ENCODE measurements at places on chromosomes 6 and 20.

DNA sequence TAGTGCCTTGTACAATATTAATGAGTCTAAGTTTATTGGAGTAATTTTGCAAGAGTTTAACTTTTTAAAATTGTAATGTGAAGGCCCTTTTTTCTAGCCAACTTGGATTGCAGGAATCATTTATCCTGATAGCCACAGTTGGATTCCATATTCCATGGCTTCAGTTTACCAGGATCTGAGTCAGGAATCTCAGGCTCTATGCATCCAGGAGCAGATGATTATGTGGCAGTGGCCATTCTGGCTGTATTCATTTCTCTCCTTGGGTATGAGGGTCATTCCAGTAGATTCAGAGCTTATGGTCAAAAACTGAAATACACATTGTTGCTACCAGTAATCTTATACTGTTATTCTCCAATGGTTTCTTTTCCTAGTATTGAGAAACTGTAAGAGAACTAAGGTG lies 2.9 kb downstream of the AIG1 start:
- no peak for DNase-seq

DNA sequence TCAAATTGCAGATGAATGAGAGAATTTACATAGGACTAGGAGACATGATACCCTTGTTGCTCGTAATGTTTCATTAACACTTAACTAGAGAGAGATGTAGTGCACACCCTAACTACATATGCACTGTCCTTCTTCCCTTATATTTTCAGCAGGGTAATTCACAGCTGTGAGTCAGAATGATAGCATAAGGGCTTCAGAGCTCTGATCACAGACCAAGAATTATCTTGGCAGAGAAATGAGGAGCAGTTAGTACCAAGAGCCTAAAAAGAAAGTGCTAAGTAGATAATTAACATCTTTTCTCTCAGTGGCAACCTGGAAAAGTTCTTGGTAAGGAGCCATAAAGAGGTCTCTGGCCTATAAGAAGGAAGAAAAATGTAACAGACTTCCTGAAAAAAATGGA lies 35.8 kb downstream of the GRIK2 start:
- no peak for DNase-seq

- DNase-seq = no peak
These were observed 41.8 kb upstream of the APCDD1L start for GRCh38 chr20:58556961-58557360.

DNA sequence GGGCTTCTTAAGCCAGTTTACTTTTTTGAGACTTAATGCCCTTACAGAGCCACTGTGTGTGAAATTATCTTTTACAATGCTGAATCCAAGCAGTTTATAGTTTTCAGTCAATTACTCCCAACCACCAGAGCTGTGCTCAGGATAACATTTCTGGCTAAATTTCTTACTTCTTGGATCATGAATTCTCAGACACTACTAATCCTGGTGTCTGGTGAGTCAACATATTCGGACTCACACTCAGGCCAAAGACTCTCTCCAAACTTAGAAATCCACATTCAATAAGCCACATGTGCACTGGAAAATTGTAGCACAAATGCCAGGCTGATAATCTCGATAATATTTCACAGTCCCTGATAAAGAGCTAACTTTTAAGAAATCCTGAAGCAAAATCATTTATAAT lies 49.0 kb downstream of the PTPRT start:
- no peak for DNase-seq

- no peak for DNase-seq
These were observed 193.0 kb upstream of the ZNF217 start for GRCh38 chr20:53786445-53787267.

DNA sequence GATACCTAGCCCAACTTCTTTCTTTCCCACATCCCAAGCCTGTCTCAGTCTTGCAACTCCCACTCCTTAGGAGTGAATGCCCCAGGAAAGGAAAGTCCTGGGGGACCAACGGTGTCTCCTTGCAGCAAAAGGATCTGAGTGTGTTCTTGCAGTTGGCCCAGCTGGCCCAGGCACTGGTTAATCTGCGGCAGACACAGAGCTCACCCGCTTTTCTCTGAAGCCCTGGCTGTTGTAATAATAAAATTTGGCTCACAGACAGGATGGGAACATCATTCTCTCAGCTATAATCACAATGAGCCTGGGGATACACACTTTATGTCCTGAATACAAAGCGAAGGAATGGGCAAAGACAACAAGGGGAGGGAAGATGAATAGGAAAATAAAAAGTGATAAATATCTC lies 287.0 kb upstream of the PRND start:
- DNase-seq = no peak

DNA sequence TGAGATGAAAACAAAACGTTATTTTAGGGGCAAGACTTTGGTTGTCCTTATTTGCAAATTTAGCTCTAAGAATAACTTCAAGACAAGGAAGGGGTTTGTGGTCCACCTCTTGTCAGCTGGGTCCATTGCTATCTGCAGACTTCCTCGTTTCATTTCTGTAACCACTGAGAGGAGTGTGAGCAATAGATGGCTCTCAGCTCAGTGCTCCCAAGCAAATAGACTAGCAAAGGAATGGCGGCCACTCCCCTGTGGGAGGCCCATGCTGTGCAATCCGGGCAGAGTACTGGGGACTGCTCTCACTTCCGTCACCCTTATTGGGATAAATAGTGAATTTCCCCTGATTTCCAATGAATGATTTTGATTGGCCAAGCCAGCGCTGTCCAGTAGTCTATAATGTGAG lies 176.6 kb downstream of the ZDHHC14 start:
- DNase-seq = no peak

DNA sequence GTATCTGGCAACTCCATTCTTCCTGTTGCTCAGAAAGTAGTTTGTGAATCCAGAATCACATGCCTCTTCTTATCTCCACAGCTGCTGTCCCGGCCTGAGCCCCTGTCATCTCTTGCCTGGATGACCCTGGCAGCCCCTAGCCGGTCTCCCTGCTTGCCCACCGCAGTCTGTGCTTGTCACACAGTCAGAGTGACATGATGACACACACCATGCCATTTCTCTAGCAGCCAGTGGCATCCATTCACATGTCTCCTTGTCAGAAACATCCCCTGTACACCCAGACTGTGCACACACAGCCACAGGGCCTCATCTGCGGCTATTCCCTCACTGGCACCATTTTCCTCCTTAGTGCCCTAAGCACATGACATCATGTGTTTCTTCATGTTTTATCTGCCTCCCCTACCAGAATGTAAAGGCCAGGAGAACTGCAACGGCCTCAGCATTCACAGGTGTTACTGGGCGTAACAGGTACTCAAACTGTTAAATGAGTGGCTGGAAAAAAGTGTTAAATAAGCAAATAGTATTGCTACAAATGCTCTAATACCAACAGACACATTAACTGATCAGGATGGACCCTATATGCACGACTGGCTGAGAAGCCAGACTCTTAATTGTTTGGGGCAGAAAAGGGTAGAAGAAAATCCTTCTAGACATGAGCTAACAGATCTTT lies 9.6 kb downstream of the ABHD12 start:
- DNase-seq = no peak

GRCh38 chr20:25203871-25204320 lies 8.4 kb downstream of the ENTPD6 start:
- DNase-seq = no peak

DNA sequence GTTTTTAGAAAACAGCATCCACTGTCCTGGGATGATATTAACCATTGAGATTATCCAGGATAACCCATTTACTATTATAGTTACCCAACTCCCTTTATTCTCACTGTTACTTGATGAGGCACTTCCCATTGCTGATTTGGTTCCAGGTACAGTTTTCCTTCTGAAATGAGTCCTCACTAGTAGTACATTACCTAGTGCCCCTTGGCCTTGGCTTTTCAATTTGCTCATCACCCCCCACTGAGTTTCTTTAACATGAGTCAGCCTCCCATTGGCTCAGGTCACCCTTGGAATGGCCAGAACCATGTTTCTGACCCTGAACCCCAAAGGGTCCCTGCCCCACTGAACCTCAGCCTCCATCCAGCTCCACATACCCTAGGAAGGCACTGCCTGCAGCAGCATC lies 28.4 kb downstream of the MDGA1 start:
- no peak for DNase-seq

- DNase-seq = no peak
These were observed 49.7 kb upstream of the IL20RA start for GRCh38 chr6:137094411-137095008.

- no peak for DNase-seq
These were observed 9.0 kb upstream of the TRPC4AP start for GRCh38 chr20:35101620-35102019.

GRCh38 chr20:38073307-38074071 lies 39.9 kb downstream of the RPRD1B start:
- peak; percentile 10 for DNase-seq

DNA sequence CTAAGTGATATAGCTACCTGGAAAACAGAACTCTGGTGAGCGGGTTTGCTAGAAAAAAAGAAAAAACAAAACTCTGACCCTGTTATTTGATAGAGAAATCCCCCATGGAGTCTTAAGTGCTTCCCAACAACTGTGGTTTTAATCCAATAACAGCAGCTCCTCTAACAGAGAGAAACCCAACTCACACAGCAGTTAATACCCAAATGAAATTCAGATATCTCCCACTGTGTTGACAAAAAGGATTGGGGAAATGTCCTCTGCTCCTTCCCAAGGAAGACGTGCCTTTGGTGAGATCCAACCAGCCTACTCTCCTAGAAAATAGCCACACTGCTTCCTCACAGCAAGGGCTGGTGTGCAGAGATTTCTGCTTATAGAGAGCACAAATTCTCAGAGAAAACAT lies 200.4 kb upstream of the FBXL4 start:
- no peak for DNase-seq

GRCh38 chr6:145206247-145206907 lies 528.9 kb downstream of the EPM2A start:
- no peak for DNase-seq

DNA sequence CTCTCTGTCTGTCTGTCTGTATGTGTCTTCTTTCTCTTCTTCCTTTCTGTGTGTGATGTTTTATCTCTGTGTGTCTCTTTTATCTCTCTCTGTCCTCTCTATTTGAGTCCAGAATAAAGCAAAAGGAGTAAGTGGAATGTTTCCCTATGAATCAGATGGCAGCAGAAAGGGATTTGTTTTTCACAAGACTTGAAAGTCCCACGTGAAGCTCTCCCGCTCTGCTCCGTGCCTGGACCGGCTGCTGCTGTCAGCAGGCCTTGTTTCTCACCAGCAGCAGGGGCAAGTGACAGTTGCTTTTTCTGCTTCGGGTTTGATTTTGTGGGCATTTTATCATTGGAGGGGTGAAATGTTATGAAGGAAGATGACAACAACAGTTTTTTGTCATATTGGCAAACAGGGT lies 212.7 kb downstream of the PACRG start:
- no peak for DNase-seq

DNA sequence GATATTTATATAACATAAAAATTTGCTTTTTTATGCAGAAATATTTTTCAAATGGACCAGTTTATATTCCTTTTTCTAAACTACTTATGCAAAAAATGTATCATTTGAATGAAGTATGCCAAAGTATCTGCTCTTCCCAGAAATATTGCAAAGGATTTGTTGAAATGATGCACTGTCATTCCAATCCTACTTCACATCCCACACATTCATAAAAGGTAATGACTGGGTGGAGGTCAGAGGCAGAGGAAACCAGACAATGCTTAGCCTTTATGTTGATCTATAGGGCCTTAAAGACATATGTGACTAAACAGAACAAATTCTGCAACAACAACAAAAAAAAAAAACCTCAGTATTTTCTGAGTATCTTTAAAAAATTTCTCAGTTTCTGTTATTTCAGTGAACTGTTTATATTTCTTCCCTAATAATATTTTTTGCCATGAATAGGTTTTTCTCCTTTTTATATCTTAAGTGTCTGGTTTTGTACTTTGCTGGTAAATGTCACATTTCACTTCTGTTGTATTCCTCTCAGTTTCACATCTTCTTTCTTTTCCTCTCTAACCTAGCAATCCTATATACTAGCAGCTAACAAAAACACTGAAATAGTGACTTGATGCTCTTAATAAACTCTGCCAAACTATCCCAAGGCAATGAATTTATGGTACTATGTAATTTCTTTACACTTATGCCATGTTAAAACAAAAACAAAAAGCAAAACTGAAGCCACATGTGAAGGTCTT lies 374.1 kb downstream of the BCKDHB start:
- DNase-seq = no peak

DNA sequence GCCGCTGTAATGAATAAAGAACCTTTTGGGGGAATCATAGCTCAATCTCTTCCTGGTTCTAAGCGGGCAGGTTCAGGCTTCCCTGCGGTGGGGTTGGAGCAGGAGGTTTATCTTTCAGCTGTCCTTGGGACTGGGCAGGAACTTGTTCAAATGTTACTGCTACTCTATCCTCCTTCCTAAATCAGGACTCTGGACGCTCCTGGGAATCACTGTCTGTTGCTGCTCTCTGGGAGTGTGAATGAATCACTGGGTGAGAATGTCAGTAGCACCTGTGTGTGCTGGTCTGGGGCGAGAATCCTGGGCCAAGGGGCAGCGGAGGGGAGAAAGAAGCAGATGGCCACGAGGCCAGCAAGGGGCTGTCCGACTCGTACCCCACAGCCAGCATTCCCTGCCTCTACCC lies 65.4 kb upstream of the ZNFX1 start:
- no peak for DNase-seq

- peak; percentile 23 for DNase-seq
These were observed 9.5 kb downstream of the C20orf202 start for GRCh38 chr20:1212607-1213396.

DNA sequence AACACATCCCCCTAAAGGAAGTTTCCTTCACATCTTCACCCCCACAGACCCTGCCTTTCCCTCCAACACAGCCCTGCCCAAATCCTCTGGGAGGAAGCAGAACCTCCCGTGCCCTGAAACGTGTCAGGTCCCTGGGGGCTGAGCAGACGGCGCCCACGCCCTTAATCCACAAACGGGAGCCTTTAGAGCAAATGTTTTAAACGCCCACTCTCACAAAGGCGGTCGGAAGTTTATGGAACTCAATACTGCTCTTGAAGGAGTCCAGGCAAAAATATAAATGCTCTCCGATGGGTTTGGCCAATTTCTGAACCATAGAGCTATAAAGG lies 237.1 kb upstream of the AFDN start:
- no peak for DNase-seq

DNA sequence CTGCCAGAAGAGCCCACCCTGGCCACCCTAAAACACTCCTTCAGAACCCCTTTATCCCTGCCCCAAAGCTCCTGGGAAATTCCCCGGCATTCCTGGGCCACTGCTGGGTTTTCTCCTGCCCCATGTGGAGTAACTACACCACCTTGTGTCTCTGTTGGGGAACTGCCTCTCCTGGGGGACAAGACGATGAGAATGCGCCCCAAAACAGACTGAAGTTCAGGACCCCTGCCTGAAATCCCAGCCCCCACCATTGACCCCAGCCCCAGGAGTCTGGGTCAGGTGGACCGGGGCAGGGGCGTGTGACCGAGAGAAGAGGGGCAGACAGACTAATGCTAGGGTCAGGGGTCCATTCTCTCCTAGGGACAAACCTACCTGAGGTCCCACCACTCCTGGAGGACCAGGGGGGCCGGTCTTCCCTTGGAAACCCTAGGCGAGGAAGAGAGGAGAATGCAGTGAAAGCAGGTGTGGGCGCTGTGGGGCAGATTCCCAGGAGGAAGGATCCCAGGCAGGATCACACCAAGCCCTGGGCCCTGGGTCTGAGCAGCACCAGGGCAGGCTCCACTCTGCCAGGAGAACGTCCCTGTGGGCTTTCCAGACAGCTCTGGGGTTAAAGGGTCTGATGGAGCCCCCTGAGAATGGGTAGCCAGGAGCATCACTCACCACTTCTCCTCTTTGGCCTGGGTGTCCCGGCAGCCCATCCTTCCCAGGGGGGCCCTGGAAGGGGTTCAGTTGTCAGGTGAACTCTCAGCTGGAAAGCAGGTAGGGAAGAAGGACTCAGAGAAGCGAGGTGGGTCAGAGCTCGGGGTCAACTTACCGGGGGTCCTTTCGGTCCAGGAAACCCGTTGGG lies 19.4 kb downstream of the COL11A2 start:
- DNase-seq = no peak

Measured in NCI-H1048 (cell line).